ENCODE measurements at places on chromosomes 12 and 14.

- no peak for DNase-seq
These were observed 181.1 kb downstream of the ESR2 start for GRCh38 chr14:64112867-64113678.

- no peak for DNase-seq
These were observed 222.9 kb upstream of the MYL2 start for GRCh38 chr12:111143271-111143670.

- peak; percentile 41 for DNase-seq
These were observed 113.4 kb downstream of the CRADD start for GRCh38 chr12:93790472-93791152.

DNA sequence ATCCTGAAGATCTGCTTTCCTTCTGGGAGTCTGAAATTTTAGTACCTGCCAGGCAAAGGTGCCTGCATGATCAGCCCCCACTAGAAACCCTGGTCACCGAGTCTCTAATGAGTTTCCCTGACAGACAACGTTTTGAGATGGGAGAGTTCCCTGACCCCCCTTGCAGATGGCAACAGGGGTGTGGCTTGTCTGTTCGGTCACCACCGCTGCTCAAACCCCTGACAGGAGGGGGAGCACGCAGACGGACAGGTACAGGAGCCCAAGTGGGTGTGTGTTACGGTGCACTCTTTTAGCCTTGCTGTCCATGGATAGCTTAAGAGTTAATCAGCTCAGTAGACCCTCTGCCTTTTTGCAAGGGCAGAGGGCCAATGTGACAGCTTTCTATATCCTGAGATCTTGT is 19.3 kb upstream of the CDKN3 start:
- DNase-seq = no peak

- DNase-seq = no peak
These were observed 29.5 kb downstream of the CEP170B start for GRCh38 chr14:104894331-104895206.

DNA sequence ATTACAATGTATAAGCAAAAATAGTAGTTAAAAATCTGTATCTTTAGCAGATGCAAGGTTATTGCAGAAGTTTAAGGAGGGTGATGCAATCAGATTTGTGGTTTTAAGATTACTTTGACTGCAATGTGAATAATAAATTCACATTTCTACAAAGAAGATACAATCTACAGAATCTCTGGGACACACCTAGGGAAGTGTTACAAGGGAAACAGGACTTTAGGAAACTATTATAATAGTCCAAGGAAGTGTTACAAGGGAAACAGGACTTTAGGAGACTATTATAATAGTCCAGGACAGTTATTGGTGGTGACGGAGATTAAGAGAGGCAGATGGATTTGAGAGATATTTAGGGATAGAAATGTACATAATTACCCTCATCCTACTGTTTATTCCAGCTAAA is 154.4 kb upstream of the GARIN6 start:
- DNase-seq = no peak

DNA sequence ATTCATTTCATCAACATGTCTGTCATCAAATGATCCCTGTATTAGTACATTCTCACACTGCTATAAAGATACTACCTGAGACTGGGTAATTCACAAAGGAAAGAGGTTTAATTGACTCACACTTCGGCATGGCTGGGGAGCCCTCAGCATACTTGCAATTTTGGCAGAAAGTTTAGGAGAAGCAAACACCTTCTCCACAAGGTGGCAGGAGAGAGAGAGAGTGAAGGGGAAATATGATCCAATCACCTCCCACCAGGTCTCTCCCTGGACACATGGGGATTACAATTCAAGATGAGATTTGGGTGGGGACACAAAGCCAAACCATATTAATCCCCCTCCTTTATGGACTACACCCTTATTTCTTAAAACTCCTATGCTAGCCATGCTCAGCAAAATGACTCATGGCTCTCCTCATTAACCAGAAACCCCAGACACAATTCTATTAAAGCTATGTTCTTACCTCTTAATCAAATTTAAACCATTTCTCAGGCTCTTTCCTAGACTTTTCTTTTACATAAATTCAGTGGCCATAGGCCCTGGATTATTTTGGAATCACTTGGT is 932.3 kb downstream of the FLRT2 start:
- DNase-seq = no peak

DNA sequence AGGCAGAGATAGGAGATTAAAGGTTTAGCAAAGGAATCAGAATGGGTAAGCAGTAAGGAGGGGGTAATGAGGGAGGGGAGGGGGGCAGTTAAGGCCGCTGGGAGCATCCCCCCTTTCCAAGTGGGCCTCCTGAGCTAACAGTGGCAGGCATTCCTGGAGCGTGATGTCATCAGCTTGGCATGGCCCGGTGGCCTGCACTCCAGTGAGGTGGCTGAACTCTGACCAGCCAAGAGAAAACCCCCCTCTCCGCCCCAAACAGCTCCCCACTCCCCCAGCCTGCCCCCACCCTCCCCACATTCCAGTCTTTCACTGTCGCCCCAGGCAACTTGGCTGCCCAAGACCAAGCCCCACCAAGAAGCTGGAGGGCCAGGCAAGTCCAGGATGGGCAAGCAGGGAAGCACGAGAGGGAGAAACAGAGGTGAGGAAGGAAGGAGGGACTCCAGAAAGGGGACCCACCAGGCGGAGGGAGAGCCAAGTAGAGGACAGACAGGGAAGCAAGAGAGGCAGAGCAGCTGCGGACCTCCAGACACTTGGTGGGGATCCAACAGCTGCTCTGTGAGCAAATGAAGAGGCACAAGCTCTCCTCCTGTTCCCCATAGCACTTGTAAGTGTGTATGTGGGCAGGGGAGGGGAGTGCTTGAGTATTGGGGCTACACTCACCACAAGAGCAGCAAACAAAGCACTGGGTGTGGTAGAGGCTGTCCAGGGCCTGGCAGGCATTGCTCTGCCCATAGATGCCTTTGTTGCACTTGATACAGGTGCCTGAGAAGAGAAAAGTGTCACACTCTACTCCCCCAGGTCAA is 4.5 kb downstream of the AJUBA start:
- DNase-seq = no peak

- no peak for DNase-seq
These were observed 13.1 kb downstream of the NT5DC3 start for GRCh38 chr12:103827911-103828391.

- DNase-seq = no peak
These were observed 162.4 kb upstream of the DAAM1 start for GRCh38 chr14:59026081-59026480.

DNA sequence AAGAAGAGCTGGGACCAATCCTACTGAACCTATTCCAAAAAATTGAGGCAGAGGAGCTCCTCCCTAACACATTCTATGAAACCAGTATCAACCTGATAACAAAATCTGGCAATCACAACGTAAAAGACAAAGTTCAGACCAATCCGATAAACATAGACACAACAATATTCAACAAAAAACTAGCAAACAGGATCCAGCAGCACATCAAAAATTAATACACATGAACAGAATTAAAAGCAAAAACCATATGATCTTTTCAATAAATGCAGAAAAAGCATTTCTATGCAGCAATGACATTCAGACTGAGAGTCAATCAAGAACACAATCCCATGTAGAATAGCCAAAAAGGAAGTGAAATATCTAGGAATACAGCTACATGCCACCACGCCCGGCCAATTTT is 7.0 kb upstream of the CLEC14A start:
- DNase-seq = no peak

DNA sequence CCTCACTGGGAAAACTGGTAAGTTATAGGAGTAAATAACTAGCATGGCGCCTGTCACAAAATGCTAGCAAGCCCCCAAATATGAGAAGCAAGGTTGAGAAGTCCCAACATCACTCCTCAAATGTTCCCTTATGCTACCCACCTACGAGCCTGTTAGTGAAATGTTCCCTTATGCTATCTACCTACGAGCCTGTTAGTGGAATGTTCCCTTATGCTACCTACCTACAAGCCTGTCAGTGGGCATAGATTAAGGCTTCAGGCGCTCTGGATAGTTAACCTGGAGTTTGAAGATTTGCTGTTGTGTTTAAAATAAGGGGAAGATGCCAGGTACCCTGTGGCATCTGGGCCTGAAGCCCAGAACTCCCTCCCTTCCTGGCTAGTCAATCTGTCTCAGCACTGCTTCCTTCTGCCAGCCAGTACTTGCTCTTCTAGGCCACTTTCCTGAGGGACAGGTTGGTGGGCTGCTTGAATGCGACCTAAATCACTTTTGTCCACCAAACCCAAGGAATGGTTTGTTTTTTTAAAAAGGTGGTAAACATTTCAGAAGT is 67.1 kb upstream of the SINHCAF start:
- DNase-seq = no peak
